ENCODE measurements at places on chromosomes 13 and 19.
A peak's percentile ranks its signal among the peaks of the same experiment; 100 is the strongest.

DNA sequence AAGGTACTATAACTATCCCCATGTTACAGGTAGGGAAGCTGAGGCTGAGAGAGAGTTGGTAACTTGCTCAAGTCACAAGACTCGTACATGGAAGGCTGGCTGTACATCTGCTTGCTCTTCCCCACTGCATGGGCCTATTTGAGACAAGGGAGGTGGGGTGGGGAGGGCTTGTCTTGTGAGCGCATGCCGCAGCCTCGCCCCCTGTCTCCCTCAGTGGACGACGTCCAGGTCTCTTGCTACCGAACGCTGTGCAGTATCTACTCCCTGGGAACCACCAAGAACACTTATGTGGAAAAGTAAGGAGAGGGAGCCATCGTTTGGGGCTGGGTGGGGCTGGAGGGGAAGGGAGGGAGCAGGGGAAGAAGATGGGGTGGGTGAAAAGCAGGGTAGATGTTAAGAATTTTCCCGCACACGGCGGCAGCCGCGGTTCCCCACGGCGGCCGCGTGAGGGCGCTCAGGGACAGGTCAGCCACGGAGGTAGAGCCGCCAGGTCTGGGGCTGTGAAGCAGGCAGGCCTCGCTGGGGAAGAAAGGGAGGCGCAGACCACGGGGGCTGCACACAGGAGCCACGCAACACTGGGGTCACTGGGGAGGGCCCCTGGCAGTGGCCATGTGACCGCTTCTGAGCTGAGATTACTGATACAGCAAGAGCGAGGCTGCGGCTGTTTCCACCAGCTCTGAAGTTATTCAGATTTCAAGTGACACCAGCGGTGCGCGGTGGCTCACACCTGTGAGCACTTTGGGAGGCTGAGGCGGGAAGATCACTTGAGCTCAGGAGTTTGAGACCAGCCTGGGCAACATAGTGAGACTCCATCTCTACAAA, 81.5 kb downstream of the RYR1 start:
- peak; percentile 52 for DNase-seq

GRCh38 chr19:44738603-44739558, 9.6 kb upstream of the BCL3 start:
- DNase-seq: no peak

- no peak for DNase-seq
Observed at GRCh38 chr13:20828539-20829364, 55.0 kb upstream of the EEF1AKMT1 start.

- DNase-seq: no peak
Observed at GRCh38 chr13:79382545-79383275, 23.3 kb downstream of the RBM26 start.

DNA sequence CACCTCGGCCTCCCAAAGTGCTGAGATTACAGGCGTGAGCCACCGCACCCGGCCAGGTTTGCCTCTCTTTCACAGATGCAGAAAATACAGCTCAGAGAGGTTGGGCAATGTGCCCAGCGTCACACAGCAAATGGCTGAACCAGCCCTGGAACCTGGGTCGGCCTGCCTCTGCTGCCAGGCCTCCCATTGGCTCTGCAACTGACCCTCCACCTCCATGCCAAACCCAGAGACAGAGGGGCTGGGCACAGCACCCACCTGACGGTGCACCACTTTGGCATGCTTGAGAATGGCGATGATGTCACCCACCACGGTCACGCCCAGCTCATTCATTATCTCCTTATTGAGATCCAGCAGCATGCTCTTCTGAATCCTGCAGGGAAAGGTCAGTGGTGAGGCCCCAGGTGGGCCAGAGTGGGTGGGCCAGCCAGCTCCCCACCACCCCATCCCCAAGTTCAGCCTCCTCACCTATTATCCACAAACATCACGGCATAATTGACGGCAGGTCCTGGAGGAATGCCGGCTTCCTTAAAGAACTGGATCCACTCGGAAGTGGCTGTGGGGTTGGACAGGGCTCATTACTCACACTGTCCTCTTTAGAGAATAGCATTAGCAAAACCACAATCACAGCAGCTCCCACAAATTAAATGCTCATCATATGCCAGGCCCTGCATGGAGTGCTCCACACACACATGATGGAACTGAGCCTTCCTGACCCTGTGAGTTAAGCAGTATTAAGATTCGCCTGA, 12.2 kb downstream of the C19orf47 start:
- no peak for DNase-seq

- no peak for DNase-seq
Observed at GRCh38 chr13:42458193-42458592, 115.8 kb upstream of the TNFSF11 start.

- no peak for DNase-seq
Observed at GRCh38 chr13:27708325-27708724, 84.0 kb upstream of the GSX1 start.

DNA sequence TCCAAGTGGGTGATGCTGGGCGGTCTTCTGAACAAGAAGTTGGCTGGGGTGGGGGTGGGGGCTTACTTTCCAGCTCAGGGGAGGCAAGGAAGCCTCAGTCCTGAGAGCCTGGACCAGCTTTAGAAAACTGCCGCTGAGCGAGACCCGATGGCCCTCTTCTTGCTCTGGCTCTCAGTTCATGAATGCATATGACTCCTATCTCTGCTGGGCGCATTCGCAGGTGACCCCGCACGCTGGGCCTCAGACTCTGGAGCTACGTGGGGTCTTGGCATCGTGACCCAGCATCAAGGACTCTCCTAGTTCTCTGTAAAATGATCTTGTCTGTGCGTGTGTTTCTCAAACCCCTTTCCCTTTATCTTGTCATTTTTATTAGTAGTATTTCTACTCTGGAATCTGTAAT, 19.7 kb downstream of the PRAM1 start:
- no peak for DNase-seq

DNA sequence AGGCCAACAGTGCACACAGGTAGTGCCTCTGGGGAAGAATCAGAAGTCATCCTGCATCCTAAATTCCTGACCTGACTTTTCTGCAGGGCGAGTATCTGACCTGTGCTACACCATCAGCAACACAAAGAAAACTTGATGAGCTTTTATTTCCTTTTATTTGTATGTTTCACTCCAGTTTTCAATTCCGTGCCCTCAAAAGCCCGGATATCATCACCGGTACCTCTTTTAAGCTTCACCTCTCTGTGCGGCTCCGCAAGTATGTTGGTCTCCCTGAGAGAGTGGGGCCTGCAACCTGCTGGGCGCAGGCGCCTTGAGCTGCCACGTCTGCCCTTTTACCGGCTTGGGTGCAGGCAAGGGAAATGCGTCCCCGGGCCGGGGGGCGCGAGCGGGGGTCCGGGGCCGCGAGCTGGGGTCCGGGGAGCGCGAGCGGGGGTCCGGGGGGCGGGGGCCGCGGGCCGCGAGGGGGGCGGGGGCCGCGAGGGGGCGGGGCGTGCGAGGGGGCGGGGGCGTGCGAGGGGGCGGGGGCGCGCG, 4.3 kb upstream of the DUXA start:
- no peak for DNase-seq

DNA sequence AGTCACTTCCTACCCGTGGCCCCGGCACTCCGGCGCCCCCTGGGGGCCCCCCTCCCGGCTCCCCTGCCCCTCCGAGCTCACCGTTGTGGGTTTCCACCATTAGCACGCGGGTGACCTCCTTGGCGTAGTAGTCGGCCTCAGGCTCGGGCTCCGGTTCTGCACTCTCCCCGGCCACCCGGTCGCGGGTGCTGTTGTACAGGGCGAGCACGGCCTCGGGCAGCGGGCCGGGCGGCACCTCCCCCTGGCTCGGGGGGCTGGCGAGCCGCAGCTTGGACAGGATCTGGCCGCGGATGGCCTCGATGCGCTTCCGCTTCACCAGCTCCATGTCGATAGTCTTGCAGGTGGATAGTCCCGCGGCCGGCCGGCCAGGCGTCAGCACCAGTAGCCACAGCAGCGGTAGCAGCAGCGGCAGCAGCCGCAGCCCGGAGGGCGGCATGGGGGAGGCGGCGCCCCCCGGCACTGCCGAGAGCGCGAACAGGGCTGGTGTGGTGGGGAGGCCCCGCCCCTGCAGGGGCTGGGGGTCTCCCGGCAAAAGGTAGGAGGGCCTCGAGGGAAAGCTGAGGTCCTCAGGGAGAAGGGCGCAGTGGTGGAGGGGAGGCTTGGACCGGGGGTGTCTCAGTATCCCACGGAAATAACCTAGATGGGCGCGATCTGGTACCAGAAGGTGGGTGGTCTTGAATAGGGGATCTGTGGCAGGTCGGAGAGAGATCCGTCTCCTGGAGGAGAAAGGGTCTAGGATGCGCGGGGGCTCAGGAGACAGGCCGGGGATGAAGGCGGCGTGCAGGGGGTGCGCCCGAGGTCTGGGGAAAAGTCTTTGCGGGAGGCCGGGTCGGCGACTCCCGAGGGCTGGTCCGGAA, 885 bp downstream of the TGFB1 start:
- DNase-seq: peak; percentile 61

GRCh38 chr13:105087945-105088344, 1447.5 kb downstream of the EFNB2 start:
- no peak for DNase-seq

DNA sequence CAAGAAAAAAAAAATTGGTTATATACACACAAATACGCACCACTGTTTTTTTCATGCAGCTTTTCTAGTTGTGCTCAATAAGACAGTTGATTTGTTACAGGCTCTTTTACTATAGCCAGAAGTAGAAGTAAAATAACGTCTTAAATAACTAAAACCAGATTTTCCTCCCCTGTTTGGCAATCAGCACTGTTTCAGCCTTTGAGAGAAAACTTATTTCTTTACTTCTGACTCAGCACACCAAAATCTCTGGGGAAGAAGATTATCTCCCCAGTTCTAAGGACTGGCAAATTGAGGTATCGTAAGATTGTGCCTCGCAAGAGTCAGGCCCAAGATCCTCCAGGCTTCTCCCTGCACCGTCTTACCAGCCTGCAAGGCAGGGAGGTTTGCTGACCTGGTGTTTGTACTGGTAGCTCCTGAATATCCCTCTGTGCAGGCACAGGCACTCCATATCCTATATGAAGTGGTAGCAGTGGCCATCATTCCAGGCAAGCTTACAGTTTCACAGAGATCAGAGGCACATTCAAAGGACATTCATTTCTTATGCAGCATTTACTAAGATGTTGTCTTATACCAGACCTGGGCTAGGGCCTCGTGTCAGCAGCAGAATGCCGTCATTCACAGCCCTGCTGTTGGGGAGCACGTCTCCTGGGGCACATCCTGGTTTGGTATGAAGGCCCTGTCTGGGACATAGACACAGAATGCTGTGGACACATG, 268.2 kb downstream of the ZNF536 start:
- no peak for DNase-seq

DNA sequence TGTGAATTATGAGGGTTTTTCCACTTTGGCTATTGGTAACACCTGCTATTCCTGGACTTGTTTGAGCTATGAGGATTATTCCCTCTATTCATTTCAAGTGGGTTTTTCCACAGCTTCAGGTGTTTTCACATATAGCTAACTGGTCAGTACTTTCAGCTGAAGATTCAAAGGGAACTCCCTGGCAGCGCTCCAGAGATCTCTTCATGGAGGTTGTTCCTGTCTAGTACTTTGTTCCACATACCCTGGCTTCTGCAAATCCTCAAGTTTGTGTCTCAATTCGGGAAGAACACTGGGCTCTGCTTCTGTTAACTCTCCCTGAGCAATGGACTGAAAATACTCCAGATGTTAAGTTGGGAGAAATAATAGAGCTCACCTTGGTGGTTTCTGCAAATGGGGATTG, 5.6 kb upstream of the ZNF607 start:
- no peak for DNase-seq

DNA sequence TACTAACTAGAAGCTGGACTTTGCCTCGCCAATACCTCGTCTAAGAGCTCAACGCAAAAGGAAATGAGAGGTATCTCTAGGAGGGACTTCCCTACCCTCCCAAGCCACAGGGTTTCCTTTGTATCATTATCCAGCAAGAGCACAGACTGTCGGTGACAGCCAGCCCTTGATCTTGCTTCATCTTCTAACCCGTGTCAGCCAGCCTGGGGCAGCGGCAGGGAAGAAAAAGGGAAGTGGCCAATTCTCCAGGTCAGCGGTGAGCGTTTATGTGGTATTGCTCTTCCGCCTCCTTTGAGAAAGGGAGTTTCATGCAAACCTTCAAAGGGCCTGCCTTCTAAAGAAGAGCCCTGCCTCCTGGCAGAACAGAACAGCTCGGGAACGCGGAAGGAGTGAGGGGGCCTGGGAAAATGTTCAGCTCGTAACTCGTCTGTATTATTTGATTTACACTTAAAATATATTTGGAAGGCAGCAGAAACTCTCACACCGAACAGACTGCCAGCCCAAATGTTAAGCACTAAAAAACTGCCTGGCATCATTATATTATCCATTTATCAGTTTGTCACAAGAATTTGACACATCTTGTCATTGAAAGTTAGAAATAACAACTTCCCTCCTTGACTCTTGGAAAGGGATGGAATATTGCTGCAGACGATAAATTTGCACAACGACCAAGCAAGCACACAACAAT, 41.8 kb downstream of the EFNB2 start:
- DNase-seq: no peak

GRCh38 chr19:4640247-4641000, 1.1 kb downstream of the TNFAIP8L1 start:
- DNase-seq: no peak

DNA sequence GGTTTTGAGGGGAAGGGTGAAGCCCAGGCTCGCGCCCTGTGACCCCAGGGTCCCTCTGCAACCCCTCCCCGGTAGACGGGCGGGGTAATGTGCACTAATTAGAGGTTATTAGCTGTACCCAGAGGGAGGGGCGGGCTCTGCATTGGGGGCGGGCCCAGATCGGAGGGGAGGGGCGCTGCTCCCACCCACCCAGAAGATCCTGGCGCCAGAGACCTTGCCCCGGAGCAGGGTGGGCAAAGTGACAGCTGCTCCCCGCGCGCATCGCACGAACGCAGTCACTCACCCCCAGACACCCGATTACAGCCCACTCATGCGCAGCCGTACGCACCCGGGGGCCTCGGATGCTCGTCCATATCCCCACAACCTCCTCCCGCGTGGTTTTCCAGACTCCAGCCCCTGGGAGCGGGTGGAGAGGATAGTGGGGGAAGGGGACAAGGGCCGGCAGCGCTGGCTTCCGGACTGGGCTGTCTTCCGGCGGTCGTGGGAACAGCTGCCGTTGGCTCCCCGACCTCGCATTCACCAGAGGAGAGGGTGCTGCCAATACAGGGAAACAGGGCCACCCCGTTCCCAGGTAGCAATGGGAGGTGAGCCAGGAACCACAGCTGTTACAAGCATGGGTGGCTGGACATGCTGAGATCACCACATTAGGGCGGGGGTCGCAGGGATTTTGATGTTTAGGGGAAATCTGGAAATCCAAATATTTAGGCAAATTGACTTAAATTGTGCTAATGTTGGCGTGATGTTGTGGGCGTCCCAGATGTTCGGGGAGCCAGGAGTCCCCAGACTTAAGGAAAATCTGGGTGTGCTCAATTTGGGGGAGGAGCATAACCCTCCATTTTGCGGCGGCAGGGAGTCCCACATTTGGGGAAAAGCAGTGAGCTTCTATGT, 2.9 kb upstream of the HOOK2 start:
- no peak for DNase-seq

DNA sequence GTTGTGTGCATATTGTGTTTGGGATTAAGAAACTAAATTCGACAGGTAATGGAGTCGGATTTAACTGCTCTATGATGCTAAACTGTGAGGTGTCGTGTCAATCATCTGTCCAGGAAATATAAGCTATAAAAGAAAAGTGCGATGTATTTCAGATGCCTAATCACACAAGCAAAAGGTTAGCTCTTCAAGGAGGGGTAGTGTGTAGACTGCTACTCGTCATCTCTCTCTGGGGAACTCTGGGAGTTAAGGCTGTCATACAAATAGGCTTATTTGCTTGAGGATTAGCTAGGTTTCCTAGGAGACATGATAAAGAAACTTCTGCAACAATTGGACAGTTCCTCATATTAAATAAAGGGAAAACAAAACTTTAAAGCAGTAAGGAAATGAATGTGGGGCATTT, 462.1 kb downstream of the OLFM4 start:
- no peak for DNase-seq

GRCh38 chr13:80577926-80578670, 237.2 kb upstream of the SPRY2 start:
- DNase-seq: no peak

Measured in stimulated activated CD8-positive, alpha-beta memory T cell treated with anti-CD3 and anti-CD28 coated beads, Interleukin-4, amount 100 ng/mL, for 1 hour (primary cell).